ENCODE measurements at places on chromosomes 3 and 15.

- DNase-seq: no peak
These were observed 47.3 kb downstream of the SSUH2 start for GRCh38 chr3:8597219-8597853.

- no peak for DNase-seq
These were observed 49.0 kb downstream of the DHX36 start for GRCh38 chr3:154275292-154275691.

- peak; percentile 83 for DNase-seq
These were observed 90.2 kb downstream of the LINGO1 start for GRCh38 chr15:77542491-77543001.

DNA sequence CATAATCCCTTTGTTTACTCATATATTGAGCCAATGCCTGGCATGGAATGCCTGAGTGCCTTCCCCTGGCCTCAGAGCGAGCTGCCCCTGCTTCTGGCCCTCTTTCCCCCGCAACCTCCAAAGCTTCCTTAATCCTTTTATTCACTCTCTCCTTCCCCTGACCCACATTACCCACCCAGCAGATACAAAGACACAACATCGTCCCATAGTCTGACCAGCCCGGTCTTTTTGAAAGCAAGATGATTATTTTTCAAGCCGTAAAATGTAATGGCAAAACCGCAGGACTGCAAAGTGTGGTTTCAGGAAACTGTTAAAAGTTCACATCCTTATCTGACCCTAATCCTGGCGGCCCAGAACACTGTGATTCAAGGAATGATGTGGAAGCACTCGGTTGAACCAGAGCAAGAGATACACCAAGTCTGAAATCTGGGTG lies 78.4 kb upstream of the LRTM1 start:
- no peak for DNase-seq

GRCh38 chr15:77127626-77128025 lies 56.7 kb upstream of the TSPAN3 start:
- no peak for DNase-seq

- no peak for DNase-seq
These were observed 969.4 kb downstream of the PLOD2 start for GRCh38 chr3:145191543-145191942.

DNA sequence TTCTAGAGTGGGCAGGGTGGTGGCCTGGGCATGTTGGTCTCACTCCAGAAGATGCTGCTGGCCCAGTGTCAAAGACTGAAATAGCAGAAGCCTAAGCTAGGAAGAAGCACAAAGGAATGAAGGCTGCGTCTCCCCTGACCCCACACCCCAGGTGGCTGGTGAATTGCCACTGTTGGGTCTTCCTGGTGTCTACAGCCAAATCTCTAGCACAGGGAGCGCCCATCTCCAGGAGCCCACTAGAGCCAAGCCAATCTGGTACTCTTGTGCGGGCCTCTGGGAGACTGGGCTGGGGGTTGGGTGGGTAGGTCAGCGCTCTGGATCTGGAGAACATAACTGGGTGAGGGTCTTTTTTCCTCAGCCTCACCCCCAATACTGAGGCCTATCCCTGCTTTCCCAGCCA lies 894 bp downstream of the TUSC2 start:
- DNase-seq: no peak

GRCh38 chr3:48451270-48451669 lies 4.7 kb downstream of the ATRIP start:
- DNase-seq: no peak

GRCh38 chr15:28888900-28889299 lies 3.1 kb downstream of the APBA2 start:
- DNase-seq: no peak

- no peak for DNase-seq
These were observed 545.0 kb downstream of the ZPLD1 start for GRCh38 chr3:102979682-102980354.

- no peak for DNase-seq
These were observed 1.8 kb downstream of the APEH start for GRCh38 chr3:49675912-49676311.

DNA sequence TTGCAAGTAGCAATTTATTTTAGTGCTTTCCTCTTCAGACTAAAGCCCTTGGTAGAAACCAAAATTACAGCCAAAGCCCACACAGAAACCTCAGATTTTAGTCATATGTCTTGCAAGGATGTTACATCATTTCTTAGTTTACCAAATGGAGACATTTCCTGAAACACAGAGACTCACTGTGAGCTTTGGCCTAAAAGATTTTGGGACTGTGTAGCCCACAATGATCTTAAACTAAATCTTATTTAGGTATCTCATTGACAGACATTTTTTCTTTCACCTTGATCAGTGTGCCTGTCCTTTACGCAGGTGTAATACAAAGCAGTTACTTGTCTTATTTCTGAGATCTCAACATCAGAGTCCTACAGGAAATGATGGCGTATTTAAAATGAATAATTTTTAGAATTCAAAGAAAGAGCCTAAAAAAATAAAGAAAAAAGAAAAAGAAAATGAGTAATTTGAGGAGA lies 27.8 kb upstream of the AP4E1 start:
- peak; percentile 92 for DNase-seq

GRCh38 chr3:159761848-159762635 lies 226.6 kb upstream of the IL12A start:
- DNase-seq: no peak

Measured in suppressor macrophage treated with lipopolysaccharide for 1 hour (primary cell).